ENCODE measurements at places on chromosomes 1 and 21.

- DNase-seq, result peak; percentile 68
Measured at GRCh38 chr1:26278303-26278702, 1.6 kb upstream of the SH3BGRL3 start.

- no peak for DNase-seq
Measured at GRCh38 chr1:182330303-182330702, 61.3 kb downstream of the GLUL start.

DNA sequence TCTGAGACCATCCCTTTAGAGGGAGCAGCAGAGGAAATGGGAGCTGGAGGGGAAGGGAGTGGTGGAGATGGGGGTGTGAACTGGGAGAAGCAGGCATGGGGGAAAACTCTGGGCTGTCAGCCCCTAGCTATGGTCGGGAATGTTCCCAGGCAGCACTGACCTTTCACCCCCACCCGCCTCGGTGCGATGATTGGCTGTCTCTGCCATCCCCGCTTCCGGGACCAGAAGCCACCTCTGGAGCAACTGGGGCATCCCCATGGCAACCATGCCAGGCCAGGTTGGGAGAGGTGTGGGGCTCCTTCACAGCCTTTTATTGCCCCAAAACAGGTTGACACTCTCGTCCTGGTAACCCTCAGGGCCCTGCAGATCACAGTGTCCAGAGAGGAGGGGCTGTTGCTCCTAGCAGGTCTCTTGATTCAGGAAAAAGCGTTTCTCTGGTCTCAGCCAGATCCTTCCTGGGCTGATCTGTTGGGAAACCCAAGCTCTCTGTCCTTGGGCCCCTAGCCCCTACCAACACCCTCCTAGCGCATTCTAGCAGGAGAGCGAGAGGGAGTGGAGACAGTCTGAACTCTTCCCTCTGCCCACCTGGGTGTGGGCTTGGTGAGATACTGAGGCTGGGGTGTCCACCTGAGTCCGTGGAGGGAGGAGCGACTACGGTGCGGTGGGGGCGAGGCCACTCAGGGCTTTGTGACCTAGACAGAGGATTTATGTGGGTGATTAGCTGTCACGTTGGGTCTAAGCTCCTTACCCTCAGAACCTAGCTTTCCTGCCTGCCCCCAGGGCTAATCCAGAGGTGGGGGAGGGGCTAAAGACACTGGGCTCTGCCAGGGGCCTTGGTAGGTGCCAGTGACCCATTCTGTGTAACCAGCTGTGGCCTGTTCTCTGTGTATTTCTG is 12.2 kb upstream of the SLC6A9 start:
- no peak for DNase-seq

- DNase-seq, result no peak
Measured at GRCh38 chr1:178574345-178574744, 61.4 kb downstream of the TEX35 start.

DNA sequence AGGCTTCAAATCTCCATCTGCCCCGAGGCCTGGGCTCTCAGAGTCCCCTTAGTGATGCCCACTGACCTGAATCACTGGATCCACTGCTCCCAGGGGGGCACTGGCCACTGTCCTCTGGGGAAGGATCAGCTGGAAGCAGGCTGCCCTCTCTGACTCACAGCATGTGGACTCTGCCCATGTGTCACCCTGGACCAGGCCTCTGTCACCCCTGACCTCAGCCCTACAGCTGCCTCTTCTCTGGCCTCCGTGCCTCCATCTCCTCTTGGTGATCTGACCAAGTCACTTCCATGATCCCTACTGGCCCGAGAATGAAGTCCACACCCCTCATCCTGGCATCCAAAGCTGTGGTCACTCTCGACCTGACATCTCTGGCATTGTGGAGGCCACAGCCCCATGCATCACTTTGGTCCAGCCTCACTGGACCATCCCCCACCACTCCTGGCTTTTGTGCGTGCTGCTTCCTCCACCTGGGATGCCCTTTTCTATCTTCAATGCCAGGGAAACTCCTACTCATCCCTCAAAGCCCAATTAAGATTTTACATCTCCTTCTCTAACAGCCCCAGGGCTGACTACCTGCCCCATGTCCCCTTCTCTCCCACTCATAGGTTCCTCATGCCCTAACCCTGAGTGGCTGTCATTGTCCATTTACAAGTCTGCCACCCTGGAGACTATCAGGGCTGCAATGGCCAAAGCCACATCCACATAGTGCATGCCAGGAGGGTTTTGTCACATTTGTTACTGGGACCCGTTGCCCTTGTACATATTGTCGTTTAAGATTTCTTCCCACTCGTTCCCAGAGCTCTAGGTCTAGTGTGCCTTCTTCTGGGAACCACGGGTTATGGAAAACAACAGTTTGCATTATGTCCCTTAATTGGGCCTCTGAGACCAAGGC is 685.0 kb downstream of the MATN1 start:
- DNase-seq, result no peak

DNA sequence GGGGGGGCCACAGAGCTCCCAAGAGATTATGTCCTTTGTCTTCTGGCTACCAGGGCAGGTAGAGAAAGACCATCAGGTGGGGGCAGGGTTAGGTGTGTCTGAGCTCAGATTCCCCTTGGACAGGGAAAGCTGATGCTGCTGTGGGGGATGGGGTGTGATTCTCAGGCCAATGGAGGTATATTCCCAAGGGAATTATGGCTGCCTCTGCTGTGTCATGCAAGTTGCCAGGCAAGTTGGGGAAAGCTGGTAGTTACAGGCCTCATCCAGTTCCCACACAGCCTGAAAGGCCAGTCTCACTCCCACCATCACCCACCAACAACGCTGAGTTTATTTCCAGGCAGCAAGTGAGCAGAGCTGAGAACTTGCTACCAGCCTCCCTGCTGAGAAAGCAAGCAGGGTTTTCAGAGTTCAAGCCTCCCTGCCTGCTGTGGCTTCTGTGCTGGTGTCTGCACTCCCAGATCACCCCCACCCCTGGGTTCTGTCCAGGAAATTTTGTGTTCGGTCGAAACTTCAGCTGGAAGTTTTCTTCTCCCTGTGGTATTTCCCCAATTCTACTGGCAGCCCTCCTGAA is 21.3 kb downstream of the IFI16 start:
- no peak for DNase-seq

DNA sequence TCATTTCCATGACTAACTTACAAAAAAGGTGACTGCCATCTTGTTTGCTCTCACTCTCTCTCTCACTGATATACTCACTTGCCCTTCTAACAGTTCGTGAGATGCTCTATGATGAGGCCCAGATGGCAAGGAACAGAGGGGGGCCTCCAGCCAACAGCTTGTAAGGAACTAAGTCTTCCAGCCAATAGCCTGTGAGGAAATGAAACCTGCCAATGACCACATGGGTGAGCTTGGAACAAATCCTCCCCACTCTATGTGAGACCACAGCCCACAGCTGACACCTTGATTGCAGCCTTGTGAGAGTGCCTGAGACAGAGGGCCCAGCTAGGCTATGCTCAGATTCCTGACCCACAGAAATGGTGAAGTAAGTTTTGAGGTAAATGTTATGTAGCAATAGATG is 153.7 kb downstream of the HHIPL2 start:
- DNase-seq, result no peak

DNA sequence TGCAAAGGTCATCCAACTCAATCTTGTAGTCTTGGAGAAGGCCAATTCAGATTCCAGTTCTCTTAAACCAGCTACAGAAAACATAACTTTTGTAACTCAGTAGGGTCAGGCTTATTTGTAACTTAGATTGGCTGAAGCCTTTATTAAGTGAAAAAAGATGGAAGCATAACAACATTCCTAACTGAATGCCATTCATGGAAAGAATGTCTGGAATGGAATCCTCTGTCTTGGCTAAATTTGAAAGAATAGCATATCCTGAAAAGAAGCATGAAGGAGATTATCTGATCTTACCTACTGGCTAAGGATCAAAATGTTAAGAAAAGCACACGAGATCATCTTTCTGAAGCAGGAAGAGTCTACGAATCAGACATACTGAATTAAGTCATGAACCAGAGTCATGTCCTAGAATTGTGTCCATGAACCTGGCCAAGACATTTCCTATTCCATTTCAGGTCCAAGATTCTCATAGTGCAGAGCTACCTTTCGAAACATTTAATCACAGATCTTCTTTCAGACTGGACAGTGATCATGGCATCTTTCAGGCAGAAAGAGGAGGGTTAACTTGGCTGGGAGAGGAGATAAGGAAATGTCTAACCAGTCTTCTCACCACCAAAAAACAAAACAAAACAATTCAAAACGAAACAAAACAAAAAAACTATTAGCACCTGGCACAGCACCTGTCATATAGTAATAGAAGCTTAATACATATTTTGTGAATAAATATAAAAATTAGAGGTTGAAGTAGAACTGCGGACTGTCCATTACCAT is 75.6 kb downstream of the XCL2 start:
- peak; percentile 45 for DNase-seq

GRCh38 chr1:233459470-233459945 is 132.0 kb downstream of the MAP3K21 start:
- DNase-seq, result no peak

DNA sequence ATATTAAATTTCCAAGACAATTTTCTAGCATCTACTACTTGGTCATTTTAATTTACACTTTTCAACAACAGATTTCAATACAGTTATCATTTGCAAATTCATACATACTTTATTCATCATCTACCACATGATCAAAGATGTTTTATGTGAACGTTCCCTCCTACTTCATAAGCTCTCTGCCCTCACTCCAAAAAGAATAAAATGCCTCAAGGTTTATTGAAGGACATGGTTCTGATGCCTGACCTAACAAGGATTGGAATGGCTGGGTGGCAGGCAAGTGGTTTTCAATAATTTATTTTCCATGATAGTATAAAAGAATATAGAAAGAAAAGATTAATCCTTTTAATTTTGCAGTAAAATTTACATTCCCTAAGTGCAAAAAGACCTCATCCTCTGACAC is 5.4 kb downstream of the CDKN2C start:
- no peak for DNase-seq

GRCh38 chr1:186306533-186306932 is 68.5 kb downstream of the TPR start:
- DNase-seq, result no peak
